PC-9 (cell line): ENCODE measurements at places on chromosomes 3 and 15.
A peak's percentile ranks its signal among the peaks of the same experiment; 100 is the strongest.

DNA sequence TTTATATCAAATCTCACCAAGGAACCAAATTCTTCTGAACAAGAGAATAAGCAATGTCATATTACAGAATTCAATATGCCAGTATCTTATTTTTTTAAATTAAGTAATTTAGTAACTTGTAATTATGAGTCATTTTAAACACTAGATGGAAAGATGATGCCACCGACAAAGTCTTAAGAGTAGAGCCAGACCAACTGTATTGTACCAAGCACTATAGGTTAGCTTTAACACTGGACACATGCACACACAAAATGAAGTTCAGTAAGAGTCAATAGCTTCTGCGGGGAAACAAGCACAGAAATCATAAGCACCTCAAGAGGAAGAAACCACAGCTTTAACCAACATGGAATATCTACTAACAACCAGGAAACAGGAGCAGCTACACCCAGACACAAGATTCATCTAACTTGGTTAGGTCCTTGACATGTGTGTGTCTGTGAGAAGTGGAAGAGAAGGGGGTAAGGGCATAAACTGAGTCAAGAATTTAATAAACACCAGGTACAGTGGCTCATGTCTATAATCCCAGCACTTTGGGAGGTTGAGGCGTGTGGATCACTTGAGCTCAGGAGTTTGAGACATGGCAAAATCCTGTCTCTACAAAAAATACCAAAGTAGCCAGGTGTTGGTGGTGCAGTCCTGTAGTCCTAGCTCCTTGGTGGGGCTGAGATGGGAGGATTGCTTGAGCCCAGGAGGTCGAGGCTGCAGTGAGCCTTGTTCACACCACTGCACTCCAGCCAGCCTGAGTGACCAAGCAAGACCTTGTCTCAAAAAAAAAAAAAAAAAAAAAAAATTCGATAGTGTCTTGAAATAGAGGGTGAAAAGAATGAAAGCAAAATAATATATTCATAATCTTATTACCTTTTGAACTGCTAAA lies 28.9 kb downstream of the DENND4A start:
- no peak for DNase-seq

DNA sequence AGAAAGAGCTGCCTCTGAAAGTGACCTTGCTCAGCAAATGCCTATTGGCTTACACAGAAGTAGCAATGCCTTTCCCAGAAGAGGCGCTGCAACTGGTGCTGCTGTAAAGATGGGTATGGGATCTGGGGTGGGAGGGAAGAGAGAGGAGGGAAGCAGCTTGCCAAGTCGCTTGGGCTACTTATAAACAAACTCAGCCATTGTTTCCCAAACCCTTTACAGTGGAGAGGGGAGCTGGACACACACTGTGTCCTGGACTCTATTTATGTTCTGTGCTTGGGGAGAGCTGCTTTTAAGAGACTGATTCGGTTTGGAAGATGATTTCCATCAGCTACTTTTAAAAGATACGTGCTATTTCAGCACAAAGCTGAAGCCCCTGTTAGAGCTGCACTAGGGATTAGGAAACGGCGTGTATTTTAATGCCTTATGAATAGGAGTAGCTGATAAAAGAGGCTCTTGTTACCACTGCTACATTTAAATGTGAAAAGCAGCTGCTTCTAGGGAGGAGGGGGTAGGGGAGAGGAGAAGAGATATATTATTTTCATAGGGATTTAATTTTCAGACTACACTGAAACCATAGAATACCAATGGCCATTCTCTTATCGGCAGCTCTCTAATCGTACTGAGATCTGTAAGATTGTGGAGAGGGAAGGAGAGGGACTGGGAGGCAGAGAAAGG lies 440.6 kb downstream of the MCTP2 start:
- DNase-seq: no peak

GRCh38 chr3:49841126-49841696 lies 15.2 kb downstream of the TRAIP start:
- no peak for DNase-seq

DNA sequence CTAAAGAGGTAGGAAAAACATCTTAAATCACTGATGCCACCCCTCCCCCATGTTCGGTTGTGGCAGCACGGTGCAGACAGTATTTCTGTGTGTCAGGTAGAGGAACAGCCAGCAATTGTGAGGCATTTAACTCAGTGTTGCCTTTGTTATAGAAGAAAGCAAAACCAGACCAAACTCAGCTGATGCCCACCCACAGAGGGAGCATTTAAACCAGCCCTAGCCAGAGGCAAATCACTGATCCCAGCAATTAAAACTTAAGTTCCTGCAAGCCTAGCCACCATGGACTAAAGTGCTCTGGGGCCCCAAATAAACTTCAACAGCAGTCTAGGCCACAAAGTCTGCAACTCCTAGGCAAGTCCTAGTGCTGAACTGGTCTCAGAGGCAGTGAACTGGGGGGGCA lies 94.5 kb downstream of the CFAP20DC start:
- DNase-seq: no peak

GRCh38 chr3:58022490-58022889 lies 14.3 kb downstream of the FLNB start:
- peak; percentile 43 for DNase-seq

- no peak for DNase-seq
Observed at GRCh38 chr15:78048628-78048920, 28.9 kb downstream of the TBC1D2B start.
